ENCODE measurements at places on chromosomes 1 and 21. TPM values are rescaled to one million over a fixed set of nuclear protein-coding genes. Genes with fewer than 3 reads are reported as not detected.

DNA sequence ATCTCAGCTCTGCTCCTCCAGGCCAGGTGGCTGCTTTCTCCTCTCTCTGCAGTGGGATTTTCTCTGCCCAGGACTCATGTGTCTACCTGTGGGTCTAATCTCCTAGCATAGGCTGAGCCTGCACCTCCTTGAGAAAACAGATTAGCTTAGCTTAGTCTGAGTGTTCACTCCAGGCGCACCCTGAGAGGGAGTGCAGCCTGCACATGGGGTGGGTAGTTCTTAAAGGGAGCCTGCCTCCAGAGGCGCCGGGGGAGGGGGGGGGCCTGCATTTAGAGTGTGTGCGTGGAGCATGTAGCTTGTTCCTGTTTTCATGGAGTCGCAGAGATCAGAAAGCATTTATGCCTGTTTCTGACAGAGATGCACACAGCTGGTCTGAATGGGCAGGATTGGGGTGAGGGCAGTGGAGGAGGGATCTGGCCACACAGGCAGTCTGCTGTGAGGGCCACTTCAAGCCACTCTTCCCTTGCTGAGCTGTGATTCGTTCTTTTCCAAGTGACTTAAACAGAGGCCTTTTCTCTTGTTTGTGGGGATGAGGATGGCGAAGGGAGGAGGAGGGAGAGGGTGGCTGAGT is 45.2 kb downstream of the GALNT2 start:
- no peak for DNase-seq

GRCh38 chr1:235642011-235642942 is 7.3 kb downstream of the GNG4 start:
- DNase-seq: peak; percentile 56

DNA sequence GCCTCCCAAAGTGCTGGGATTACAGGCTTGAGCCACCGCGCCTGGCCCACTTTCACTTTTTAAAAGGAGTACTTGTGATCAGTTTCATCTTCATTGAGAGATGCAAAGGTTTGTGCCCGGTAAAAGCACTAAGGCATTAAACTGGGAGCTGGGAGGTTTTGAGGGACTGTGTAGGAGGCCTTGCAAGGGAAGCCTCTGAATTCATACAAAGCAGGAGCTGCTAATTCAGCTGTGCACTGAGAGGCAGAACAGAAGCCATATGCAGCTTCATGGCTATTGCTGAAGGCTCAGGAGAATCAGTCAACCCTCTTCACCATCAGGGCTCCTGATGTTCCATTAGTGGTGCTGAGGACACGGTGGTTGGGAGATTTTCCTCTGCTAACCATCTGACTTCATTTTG is 77.7 kb downstream of the GPR88 start:
- DNase-seq: no peak

- no peak for DNase-seq
Observed at GRCh38 chr1:111484391-111485026, 10.7 kb downstream of the C1orf162 start.

- no peak for DNase-seq
Observed at GRCh38 chr1:160061369-160062229, 8.4 kb downstream of the KCNJ10 start.

DNA sequence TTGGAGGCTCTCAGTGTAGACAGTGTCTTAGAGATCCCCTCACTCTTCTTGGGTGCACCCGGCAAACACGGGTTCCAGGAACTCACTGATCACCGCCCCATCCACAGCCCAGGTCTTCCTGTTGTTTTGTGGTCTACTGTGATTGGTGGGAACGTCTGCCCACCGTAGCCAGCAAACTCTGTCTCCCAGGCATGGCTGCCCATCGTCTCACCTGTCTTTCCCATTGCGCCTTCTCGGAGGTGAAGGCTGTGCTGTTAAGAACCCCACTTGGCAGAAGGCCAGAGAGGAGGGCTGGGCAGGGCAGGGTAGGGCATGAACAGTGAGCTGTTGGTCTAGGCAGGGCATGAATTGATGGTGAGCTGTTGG is 14.1 kb upstream of the KCNA2 start:
- DNase-seq: no peak

DNA sequence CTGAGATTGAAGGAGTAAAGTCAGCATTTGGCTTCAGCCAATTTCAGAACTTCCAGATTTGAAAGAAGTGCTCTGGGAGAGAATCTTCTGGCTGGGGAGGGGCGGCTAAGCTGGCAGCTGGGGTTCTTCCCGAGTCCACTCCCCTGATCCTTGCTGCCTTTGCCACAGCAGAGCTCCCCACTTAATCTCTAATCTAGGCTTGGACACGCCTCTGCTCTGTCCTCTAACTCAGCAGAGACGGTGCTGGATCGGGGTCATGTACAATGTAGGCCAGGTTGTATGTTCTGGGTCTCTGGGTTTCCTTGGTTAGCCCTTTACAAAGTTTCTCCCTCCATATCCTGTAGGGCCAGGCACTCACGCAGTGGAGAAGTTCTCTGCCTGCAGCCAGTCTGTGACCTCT is 10.1 kb upstream of the GSTM3 start:
- DNase-seq: no peak

DNA sequence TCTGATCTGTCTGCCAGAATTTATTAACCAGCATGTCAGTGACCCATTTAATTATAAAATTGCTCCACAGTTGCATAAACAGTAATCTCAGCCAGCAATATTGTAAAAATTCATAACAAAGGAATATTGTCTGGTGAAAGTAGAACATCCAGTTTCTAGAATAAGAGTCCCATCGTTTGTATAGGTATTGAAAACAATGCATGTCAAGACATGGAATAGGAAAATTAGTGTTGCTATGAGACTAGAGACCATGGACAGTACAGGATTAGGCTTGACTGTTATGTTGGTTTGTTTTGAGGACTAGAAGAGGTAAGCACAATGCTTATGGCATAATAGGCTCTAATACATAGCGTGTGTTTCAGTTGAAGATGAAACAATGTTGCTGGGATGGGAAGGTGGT is 37.1 kb downstream of the ATF6 start:
- no peak for DNase-seq

- peak; percentile 14 for DNase-seq
Observed at GRCh38 chr1:149997585-149998262, 12.8 kb downstream of the OTUD7B start.

DNA sequence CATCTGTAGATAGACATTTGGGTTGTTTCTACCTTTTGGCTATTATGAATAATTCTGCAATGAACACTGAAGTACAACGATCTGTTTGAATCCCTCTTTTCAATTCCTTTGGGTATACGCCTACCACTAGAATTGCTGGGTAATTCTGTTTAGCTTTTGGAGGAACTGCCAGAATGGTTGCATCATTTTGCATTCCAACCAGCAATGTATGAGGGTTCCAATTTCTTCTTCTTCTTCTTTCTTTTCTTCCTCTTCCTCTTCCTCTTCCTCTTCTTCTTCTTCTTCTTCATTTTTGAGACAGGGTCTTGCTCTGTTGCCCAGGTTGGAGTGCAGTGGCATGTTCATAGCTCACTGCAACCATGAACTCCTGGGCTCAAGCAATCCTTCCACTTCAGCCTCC is 13.8 kb upstream of the THEM5 start:
- DNase-seq: no peak

The HAX1 gene
- total RNA-seq: 198 TPM

The SDHC gene
- total RNA-seq: 207 TPM

DNA sequence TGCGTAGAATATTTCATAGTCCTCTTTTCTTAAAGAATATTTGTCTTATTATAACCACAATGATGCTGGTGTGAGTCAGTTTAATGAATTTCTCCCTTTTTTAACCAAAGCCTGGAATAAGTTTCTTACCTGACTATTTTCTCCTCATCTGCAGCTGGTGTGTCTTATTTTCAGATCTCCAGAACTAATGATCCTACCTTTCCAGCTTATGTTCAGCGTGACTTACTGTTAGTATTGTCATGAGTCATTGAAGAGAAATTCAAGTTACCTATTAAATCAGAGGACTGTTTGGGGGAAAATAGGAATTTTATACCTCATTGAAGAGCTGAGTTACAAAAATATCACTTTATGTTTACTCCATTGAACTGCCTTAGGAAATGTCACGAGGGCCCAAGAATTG is 482.1 kb downstream of the RWDD3 start:
- DNase-seq: no peak

DNA sequence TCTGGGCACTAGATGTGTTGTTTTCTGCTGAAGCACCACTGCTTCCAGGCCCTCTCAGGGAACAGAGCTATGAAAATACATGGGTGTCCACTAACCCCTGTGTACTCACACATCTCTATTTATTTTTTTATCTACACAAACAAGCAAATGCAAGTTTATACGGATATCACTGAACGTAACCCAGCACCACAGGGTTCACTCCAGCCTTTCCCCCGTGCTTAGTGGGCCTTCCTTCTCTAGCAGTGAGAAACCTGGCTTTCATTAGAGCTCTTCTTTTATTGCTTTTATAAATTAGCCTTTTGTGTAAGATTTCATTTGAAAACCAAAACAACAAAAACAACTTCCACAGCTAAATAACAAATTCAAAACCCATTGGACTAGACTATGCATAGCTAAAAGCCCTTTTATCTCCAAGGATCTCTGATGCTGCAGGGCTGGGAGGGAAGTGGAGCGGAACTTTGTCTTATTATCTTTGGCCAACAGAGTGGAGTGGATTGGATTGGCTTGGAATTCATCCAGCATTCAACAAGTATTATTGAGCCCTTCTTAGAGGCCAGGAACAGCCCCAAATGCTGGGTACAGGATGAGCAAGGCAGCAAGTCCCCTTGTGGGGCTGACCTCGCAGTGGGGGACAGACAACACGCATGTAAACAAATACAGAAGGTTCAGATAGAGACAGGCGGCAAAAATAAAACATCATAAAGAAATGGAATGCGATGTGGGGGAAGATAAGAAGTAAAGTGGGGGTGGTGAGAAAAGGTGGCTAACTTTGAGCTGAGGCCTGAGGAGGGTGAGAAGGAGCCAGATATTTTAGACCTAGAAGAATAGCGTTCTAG is 371.8 kb upstream of the POU3F1 start:
- DNase-seq: no peak

GRCh38 chr21:28444557-28444956 is 548.1 kb downstream of the LTN1 start:
- no peak for DNase-seq

- no peak for DNase-seq
Observed at GRCh38 chr1:181858135-181858534, 203.4 kb downstream of the ZNF648 start.

The NTNG1 gene
- total RNA-seq: not detected

The HEYL gene
- 1.1 TPM for total RNA-seq

- no peak for DNase-seq
Observed at GRCh38 chr1:221736714-221737113, 5.2 kb downstream of the DUSP10 start.

The SPRR2G gene
- not detected for total RNA-seq

- no peak for DNase-seq
Observed at GRCh38 chr21:38741950-38742256, 63.8 kb upstream of the ETS2 start.

GRCh38 chr1:10456048-10456447 is 6.2 kb downstream of the CORT start:
- no peak for DNase-seq

The MYBPH gene
- not detected for total RNA-seq

DNA sequence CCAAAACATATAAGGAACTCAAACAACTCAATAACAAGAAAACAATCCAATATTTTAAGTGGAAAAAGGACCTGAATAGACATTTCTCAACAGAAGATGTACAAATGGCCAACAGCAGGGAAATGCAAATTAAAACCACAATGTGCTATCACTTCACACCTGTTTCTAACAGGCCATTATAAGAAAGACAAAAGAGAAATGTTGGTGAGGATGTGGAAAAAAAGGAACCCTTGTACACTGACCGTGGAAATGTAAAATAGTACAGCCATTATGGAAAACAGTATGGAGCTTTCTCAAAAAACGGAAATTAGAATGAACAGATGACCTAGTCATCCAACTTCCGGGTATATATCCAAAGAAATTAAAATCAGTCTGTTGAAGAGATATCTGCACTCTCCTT is 37.8 kb upstream of the CD2 start:
- DNase-seq: no peak

DNA sequence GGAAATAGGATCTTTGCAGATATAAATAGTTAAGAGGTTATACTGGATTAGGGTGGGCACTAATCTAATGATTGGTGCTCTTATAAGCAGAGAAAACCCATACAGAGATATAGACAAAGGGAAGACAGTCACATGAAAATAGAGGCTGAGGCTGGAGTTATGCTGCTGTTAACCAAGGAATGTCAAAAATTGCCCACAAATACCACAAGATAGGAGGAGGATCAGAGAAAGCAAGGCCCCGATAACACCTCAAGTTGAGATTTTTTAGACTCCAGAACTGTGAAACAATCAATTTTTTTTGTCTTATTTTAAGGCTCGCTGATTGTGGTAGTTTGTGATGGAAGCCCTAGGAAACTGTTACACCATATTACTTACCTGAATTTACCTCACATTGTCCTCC is 513.2 kb downstream of the COL11A1 start:
- no peak for DNase-seq

- DNase-seq: no peak
Observed at GRCh38 chr1:188827400-188827799, 1650.3 kb downstream of the BRINP3 start.

The TRABD2B gene
- total RNA-seq: not detected

DNA sequence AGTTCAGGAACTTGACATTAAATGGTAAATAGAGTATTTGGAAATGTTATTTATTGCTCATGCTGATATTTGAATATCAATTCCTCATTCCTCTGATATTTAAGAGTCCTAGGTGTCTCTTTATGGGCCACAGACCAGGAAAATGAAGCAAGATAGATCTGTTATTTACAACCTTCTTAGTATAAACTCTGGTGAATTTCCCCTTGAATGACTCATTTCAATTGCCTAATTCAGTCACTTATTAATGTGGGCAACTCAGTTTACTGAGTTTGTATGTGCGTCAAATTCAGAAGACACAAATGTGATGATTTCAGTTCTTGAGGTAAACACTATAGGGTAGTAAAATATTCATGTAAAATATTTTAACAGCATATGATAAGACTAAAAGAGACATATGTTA is 1404.4 kb upstream of the PRMT6 start:
- DNase-seq: no peak

GRCh38 chr1:172134087-172134731 is 286.3 kb upstream of the C1orf105 start:
- DNase-seq: no peak

GRCh38 chr1:186792870-186793581 is 35.7 kb upstream of the PLA2G4A start:
- no peak for DNase-seq

Data from activated naive CD4-positive, alpha-beta T cell treated with anti-CD3 and anti-CD28 coated beads, Interleukin-2, amount 50 U/mL, for 72 hours (primary cell).